ENCODE measurements at places on chromosomes 11 and 22.

GRCh38 chr11:5541427-5541826 lies 6.9 kb downstream of the OR52H1 start:
- DNase-seq = no peak

- DNase-seq = no peak
Measured at GRCh38 chr11:94934362-94934761, 39.0 kb downstream of the CWC15 start.

- no peak for DNase-seq
Measured at GRCh38 chr11:73648121-73648520, 1.7 kb downstream of the PLEKHB1 start.

DNA sequence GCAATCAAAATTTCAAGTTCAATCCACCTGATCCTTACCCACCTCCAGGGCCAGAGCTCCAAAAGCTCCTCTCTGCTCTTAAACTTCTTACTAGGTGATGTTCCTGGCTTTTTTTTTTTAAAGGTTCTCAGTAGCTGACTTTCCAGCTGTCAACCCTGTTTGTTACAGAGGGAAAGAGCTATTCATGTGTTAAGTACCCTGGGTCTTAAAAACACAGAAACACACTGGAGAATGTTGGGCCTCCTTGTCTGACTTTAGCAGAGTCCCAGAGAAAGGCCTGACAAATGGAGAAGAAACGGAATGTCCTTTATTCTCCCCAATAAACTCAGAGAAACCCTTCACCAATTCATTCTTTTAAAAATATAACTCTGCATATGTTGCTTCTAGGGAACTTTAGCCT lies 3.2 kb downstream of the LRRC4C start:
- DNase-seq = no peak

Data from stimulated activated CD4-positive, alpha-beta T cell treated with anti-CD3 and anti-CD28 coated beads, Interleukin-1b, Interleukin-23, amount 100 ng/mL, for 48 hours (primary cell).